ENCODE measurements at places on chromosomes 4 and X.

GRCh38 chrX:28158019-28158777, 176.9 kb upstream of the DCAF8L1 start:
- DNase-seq, result no peak

DNA sequence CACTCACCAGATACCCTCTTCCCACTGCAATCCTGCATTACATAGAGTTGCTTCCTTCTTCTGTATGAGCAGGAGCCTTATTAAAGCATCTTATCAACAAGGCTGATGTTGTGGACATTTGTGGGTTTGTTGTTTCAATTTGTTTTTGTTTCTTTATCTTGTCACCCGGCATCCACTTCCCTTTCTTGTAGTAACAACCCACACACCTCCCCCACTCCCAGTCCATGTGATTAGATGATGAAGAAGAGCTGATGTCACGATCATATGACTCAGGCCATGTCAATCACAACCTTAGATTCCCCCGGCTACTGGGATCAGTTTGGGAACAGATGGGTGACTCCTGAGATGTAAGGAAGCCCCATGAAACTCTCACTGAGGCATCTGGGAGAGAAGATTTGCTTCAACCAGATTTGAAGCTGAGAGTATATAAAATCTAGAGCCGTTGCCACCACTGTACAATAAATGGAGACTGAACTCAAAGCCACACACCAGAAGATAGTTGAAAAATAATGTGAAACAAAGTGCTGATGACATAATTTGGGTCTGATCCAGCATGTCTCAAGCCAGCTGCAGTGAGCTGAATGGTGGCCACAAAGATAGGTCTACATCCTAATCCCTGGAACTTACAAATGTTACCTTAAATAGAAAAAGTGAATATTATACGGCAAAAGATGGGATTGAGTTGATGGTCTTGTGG, 34.1 kb upstream of the SRD5A3 start:
- DNase-seq, result no peak

- no peak for DNase-seq
These were observed 376 bp upstream of the C4orf36 start for GRCh38 chr4:86892636-86892960.

DNA sequence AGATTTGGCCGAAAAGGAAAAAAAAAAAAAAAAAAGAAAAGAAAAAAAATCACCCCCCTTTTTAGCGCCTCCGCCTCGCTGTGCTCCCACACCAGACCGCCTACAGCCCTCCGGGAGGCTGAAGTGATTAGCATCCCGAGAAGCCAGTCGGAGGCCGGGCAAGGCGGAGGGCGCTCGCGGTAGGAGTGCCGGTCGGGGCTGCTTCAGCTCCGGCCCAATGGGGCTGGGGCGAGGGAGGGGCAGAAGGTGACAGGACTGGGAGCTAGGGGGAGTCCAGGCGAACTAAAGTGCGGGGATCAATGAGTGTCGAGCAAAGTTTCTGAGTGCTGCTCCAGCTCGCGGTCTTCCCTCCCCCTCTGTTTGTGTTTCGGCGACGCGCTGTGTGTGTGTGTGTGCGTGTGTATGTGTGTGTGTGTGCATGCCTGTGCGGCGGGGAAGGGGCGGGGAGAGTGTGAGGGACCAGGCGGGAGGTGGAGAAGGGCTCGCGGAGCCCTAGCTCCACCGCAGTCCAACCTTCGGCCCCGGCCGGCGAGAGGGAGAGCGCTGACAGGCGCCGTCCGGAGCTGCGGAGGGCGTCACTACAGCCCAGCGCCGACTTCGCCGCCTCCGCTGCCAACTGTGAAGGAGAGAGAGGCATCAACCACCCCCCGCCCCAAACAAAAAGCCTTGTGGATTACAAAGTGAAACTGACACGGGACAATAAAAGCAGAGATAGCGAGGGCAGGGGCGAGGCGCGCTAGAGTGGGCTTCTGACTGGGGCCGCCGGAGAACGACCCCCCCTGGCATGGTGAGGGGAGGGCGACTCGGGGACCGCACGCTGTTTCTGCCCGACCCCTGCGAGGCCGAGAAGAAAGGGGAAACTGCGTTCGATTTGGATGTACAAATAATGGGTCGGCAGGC, at the start of gene FAT4:
Gene FAT4, plus strand, starts transcription at position 280 of the 900 bp plus-strand sequence. CDS start 1,457 bp downstream, outside the sequence.
- DNase-seq, result no peak

DNA sequence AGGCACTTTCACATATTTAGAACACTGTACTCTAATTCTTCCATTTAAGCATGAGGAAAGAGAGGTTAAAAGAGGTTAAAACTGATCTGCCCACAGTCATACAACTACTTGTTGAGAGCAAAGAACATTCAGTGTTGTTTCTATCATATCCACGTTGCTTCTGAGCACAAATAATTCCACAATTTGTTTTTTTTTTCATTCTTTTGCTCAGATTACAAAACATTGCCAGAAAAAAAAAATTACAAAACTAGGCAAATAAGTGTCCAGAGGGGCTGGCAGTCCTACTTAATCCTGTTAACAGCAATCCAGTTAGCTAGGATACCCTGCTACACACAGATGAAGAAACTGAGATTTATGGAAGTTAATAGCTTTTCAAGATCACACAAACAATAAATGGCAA, 6.3 kb upstream of the USP53 start:
- no peak for DNase-seq

DNA sequence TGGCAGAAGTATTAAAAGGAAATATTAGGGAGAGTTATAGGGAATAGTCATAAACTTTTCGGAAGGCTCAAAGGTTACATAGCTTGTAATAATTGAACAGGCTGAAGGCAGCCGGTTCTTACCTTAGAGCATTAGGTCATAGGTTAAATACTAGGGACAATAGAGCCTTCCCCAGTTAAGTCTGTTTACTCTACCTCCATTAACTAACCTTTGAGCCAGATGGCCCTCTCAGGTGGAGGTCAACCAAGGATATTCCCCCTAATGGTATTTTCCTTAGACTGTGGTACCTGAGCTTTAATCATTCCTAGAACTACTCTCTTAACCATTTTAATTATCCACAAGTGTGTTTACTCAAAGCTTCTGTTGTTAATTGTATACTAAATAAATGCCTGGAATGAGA, 920.9 kb upstream of the PABPC4L start:
- DNase-seq, result no peak

- no peak for DNase-seq
These were observed 208.5 kb downstream of the INPP4B start for GRCh38 chr4:142637614-142638013.

- DNase-seq, result no peak
These were observed 216.2 kb upstream of the CTSO start for GRCh38 chr4:156169861-156170260.

- DNase-seq, result no peak
These were observed 71.1 kb upstream of the VCX start for GRCh38 chrX:7771788-7772438.

GRCh38 chr4:43360296-43360695, 467.8 kb downstream of the GRXCR1 start:
- DNase-seq, result no peak

DNA sequence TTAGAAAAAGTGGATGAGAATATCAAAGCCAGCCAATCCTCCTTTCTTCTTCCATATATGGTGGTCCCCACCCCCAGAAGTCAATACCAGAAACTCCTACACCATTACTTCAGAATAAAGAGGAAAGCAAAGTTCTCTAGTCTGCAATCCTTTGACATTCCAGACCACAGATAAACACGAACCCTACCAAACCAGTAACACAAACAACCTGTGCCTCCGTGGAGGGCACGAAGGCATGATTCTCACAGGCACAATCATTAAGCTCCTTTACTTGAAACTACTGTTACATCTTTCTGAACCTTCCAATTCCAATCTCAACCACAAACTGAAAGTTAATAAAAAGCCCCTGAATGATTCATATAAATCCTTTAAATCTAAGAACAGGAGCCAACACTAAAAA, 16.3 kb downstream of the MAML3 start:
- no peak for DNase-seq

GRCh38 chr4:147019091-147019490, 73.4 kb upstream of the TTC29 start:
- DNase-seq, result no peak

DNA sequence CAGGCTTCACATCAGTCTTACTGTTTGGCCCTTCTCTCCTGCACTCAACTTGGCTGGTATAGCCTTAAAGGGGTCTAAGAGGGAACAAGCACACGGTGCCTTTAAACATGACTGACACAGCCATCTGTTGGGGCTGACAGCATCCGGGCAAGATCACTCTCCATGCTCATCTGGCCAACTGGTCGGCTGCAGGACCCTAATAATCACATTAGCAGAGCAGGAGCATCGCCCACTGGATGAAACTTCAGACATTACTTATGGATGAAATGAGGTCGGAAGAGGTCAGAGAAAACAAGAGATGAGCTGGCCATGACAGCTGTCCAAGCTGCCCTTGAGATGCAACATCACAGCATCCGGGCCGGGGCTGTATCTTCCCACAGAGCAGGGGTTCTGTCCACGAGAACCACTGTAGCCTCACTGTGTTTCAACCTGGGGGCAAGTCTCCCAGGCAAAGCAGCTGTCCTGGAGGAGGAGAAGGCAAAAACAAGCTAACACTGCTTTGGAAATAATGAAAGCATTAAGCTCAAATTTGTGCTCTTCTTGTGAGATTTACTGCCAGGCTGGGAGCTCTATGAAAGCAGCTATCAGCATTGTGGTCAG, 94.4 kb upstream of the TTC29 start:
- DNase-seq, result no peak

DNA sequence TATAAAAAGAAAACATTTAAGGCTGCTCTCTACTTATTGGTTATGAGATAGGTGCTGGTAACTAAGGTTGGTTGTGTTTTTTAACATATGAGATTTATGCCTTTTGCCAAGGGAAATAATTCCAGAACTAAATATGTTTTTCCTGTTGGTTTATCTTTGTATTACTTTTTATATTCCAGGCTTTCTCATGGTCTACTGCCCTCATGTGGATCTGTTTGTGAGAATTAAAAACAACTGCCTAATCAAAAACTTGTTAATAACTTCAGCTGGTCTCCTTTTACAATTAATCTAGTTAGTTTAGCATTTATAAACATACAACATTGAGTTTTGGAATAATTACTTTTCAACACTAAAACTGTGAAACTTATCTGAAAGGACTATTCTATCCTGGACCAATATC, 1208.3 kb downstream of the ADGRL3 start:
- DNase-seq, result no peak

GRCh38 chr4:161183729-161184128, 980.1 kb downstream of the FSTL5 start:
- no peak for DNase-seq

GRCh38 chr4:112288455-112288854, 2.8 kb upstream of the TIFA start:
- no peak for DNase-seq

- no peak for DNase-seq
These were observed 1419.8 kb downstream of the ADGRL3 start for GRCh38 chr4:62619971-62620370.

- no peak for DNase-seq
These were observed 52.8 kb upstream of the TEX13A start for GRCh38 chrX:105273326-105273725.

GRCh38 chr4:20615486-20616260, 84.6 kb upstream of the PACRGL start:
- no peak for DNase-seq

GRCh38 chr4:156545003-156545785, 426.4 kb downstream of the PDGFC start:
- DNase-seq, result no peak

GRCh38 chr4:6309777-6310176, 40.1 kb downstream of the WFS1 start:
- DNase-seq, result no peak

- no peak for DNase-seq
These were observed 2.3 kb downstream of the NWD2 start for GRCh38 chr4:37246891-37247290.

DNA sequence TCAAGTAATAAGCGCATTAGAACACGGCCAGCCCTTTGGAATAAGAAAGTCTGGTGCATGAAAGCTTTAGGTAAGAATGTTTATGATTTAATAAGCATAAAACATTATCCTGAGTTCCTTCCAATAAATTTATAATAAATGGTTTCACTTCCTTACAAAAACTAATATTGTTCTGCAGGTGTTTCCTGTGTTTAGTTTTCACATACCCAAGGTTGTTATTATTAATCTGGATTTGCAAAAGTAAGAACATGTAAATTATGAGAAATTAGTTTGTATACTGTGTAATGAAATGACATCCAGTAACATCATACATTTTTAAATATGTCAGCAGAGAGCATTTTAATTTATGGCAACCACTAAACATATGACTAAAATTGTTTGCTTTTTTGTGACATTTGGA, 72.1 kb downstream of the BANK1 start:
- no peak for DNase-seq

DNA sequence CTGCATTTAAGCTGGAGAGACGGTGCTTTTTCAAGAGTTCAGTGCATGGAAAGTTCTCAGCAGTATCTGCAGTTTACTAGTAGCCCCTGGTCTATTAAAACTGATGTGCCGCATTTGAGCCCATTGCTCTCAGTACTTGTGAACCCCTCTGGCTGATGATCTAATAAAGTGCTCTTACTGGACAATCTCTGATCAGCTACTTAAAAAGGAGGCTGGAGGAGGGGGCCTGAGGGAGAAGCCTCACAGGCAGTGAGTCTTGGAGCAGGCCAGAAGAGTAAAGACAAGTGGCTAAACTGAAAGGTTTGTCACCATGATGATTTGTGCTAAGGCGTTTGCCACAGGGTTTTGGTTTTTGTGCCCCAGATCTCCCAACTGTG, 138.5 kb downstream of the ARX start:
- no peak for DNase-seq

- no peak for DNase-seq
These were observed 381.7 kb downstream of the GPAT3 start for GRCh38 chr4:83917572-83917971.

- no peak for DNase-seq
These were observed 140.5 kb upstream of the ZIC3 start for GRCh38 chrX:137425273-137425902.

DNA sequence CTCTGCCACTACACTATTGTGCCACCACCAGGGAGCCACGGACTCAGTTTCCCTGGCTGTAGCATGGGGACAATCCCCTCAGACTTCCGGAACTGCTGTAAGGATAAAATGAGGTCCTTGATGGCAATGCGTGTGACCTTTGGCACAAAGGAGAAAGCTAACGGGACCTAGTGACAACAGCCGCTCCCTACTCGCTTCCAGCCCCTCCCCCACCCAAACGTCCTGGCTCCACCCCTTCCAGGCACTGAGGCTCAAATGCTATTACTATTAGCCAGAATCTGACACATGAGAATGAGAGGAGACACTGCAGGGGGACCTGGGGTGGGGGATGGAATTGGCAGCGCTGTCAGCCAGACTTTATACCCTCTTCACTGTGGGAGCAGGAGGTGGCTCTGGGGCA, 5.4 kb upstream of the DUSP9 start:
- no peak for DNase-seq

GRCh38 chrX:45722471-45722870, 521.8 kb upstream of the DIPK2B start:
- DNase-seq, result no peak

- no peak for DNase-seq
These were observed 38.9 kb downstream of the THAP9 start for GRCh38 chr4:82939414-82939813.

- no peak for DNase-seq
These were observed 33.3 kb downstream of the MEPE start for GRCh38 chr4:87865960-87866598.

GRCh38 chr4:124940387-124940786, 227.9 kb upstream of the ANKRD50 start:
- no peak for DNase-seq

GRCh38 chrX:150167482-150168324, 195.4 kb upstream of the MAMLD1 start:
- no peak for DNase-seq

GRCh38 chr4:165016971-165017370, 14.8 kb upstream of the TRIM60 start:
- no peak for DNase-seq
